NCI-H1092 (cell line): ENCODE measurements at places on chromosomes 3 and 15.

- DNase-seq = no peak
Observed at GRCh38 chr3:134145183-134145582, 105.5 kb downstream of the RYK start.

DNA sequence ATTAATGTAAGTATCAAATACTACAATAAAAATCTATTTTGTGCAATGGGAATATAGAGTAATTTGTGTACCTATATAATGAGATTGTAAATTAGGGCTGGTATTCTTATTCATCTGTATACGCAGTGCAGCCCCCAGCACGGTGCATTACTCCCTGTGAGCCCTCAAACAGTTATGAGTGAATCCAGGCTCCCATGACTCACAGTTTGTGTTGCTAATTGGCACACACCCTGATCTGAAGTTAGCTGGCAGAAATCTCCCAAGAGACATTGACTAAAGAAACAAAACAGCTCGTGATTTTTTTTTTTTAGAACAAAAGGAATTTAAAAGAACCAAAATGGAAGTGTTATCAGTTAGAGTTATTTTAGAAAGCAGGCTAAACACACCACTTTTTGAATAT, 15.7 kb downstream of the GK5 start:
- no peak for DNase-seq

- no peak for DNase-seq
Observed at GRCh38 chr3:128270559-128271492, 117.5 kb downstream of the EEFSEC start.

DNA sequence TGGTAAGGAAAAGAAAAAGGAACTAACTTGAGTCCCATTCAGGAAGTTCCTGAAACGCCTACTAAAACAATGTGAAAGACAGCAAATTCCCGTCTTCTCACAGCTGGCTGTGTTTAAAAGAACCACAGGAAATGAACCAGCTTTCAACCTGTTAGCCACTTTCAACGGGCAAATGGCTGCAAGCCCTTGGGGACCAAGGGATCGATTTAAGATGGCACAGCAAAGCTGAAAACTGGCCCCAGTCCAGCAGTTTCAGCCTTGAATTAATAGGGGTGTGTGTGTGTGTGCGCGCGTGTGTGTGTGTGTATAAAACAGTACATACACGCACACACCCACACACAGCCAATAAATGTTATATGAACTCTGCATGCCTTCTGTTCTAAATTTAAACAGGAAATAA, 168.7 kb upstream of the TMCO5A start:
- peak; percentile 23 for DNase-seq

DNA sequence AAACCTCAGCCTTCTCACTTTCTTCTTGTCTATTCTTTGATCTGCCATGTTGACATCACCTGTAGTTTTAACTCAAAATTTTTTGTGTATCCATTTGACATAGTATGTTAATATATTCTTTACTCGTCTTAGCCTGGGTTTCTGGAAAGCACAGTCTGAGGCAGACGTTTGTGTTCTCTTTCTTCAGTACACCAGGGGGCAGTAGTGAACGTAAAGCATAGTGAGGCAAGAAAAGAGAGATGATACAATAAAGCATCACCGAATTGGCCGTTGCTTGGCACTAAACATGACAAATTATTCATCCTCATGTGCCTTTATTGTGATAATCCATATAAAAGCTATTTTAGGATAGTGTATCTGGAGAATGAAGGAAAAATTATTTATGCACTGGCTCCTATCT, 141.0 kb upstream of the MYRIP start:
- DNase-seq = no peak

DNA sequence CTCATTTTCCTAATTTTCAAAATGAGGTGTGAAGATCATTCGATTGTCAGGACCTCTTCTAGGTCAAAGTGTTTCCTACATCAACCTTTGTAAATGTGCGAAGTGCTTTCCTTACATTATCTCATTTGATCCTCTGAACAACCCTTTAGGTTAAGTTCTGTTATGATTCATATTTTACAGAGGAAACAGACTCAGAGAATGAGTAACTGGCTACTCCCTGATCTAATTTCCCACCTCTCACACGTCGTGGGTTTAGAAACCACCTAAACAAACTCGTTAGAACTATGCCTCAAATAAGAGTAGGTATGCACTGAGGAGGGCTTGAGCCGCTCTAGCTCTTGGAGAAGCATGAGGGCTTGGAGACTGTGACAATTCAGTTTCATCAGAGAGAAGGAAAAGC, 148.6 kb downstream of the CD47 start:
- DNase-seq = no peak

GRCh38 chr15:44713006-44713966, 2.0 kb downstream of the B2M start:
- DNase-seq = peak; percentile 3

DNA sequence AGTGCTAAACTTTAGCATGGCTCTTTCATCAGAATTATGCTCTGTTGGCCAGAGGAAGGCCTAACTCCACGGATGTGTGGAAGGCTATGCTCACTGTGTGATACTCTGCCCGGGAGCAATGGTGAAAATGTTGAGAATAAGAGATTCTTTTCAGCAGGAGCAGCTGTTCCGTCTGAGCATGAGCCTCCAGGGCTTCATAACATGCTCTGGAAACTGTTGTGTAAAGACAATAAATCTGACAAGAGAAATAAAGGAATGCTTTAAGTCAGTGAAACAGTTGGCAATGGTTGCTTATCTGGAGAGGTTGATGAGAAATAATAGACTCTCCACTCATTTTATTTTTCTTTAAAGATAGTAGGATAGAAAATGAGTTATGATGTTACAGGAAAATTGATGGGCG, 269.8 kb downstream of the DIPK2A start:
- DNase-seq = no peak

GRCh38 chr15:31801152-31801551, 229.2 kb upstream of the CHRNA7 start:
- no peak for DNase-seq
